ENCODE measurements at places on chromosomes 7 and 10. TPM values are rescaled to one million over a fixed set of nuclear protein-coding genes. Genes with fewer than 3 reads are reported as not detected.

- no peak for DNase-seq
- H3K4me1 ChIP-seq: no peaks in the 10 kb centered on the region
- H3K27ac ChIP-seq: no peak overlapping the region
- no peak overlapping the region for H3K4me3 ChIP-seq
Observed at GRCh38 chr7:70153933-70154332, 555.7 kb downstream of the AUTS2 start.

Gene LRRN3
- 57.3 TPM for total RNA-seq

Gene TMEM273
- total RNA-seq: 16.2 TPM

Gene GHRHR
- not detected for total RNA-seq
